ENCODE measurements at places on chromosomes 13 and 19.

GRCh38 chr13:67366533-67366932 lies 136.4 kb upstream of the PCDH9 start:
- no peak for DNase-seq

- no peak for DNase-seq
Measured at GRCh38 chr13:20969182-20969581, 66.6 kb upstream of the XPO4 start.

DNA sequence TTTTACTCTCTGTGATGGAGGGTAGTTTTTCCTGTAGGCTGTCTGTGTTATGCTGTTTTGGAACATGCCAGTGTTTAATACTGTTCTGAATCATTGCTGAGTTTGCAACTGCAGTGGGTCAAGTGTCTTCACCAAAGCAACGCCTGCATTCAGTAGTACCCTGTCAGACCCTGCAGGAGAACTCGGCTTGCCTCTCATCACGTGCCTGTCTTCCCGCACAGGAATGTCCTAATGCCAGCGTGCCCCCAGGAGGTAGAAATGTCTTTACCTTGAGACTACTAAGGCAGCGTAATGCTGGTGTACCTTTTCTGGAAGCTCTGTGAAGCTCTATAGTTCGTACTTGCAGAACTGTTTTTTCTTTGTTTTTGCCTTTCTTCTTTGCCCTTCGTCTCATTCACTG lies 42.3 kb downstream of the POLR1D start:
- DNase-seq, result no peak

GRCh38 chr19:44810234-44811121 lies 1.6 kb downstream of the BCAM start:
- DNase-seq, result no peak

- DNase-seq, result no peak
Measured at GRCh38 chr19:32361574-32362317, 16.3 kb downstream of the ZNF507 start.

- DNase-seq, result no peak
Measured at GRCh38 chr19:10876459-10877240, 5.3 kb downstream of the CARM1 start.

DNA sequence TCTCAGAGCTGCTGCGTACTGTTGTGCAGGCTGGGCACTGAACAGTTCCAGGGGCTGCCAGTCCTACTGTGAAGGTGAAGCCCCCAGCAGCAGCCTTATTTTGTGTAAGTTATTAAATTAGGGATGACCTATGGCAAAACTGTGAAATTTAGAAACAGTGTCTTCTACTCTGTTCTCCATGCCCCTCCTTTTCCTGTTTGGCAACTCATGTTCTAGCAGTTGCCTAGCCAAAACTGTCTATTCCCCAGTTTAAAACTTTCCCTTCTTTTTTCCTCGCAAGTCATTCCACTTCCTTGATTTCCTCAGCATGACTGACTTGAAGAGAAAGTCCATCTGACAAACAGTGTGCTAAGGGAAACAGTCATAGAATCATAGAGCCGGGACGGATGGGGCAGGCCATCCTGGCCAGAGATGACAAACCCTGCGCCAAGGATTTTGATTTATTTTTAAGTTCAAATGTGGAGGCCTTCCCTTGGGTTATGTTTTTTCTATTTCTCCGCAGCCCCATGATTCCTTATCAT lies 78.1 kb upstream of the OLFM4 start:
- DNase-seq, result no peak

DNA sequence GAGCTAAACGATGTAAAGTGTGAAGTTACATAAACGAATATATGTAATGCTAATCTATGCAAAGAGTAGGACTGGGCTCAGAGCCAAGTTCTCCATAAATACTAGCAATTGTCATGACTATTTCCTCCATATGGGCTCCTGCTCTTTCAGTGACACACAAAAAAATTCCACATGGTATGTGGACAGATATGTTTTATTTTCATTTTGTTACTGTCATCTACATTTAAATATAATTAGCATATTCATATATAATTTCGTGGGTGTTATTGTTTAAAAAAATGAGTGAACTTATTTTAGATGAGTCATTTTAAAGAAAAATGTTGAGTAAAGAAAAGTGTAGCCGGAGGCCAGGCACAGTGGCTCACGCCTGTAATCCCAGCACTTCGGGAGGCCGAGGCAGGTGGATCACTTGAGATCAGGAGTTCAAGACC lies 5.0 kb upstream of the IGSF23 start:
- DNase-seq, result no peak

DNA sequence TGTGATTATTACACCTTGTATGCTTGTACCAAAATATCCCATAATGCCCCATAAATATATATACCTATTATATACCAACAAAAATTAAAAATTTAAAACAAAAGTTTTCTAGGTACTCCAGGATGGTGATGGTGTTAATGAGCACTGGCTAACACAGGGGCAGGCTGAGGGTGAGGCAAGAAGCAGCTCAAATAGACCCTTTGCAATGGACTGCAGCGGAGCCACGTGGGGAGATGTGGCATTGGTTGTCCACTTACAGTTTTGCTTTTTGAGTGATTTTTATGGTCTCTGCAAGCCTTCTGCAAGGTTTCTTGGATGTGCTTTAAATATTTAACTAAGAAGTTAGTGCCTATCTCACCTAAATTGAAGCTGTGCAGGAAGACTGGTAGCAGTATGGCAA lies 132.9 kb downstream of the RAP2A start:
- DNase-seq, result no peak

- peak; percentile 46 for DNase-seq
Measured at GRCh38 chr19:34096020-34096915, 76.0 kb upstream of the LSM14A start.

GRCh38 chr13:102295316-102296048 lies 106.4 kb downstream of the FGF14 start:
- DNase-seq, result no peak

- DNase-seq, result no peak
Measured at GRCh38 chr19:5865772-5866171, 4.6 kb downstream of the FUT5 start.

- DNase-seq, result no peak
Measured at GRCh38 chr19:3671680-3672574, 28.3 kb downstream of the PIP5K1C start.

- peak; percentile 33 for DNase-seq
Measured at GRCh38 chr19:42252365-42253244, 2.3 kb downstream of the ERF start.

DNA sequence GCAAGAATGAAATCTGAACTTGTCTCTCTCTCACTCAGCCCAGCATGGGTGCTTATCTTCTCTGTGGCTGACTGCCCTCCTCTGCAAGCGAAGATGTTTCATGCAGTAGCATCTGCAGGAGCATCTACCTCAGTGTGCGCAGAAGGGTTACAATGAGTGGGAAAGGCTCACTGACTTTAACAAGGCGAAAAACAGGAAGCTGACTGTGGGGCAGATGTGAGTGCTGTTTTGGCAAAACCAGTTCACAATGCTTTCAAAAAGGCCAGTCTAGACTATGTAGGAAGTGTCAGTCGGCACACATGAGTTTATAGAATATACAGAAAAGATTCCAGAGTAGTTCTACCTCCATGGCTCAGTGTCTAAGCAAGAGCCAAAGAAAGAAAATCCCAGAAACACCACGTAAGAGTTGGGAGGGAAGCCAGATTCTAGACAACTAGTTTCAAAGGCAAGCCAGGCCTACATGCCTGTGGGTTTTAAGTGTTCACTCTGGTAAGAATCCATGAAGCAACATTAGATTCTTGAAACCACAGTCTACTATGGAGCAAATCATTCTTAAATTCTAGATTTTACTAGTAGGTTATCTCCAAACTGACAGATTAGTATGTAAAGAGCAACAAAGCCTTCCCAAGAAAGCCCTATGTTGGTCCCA lies 124.5 kb downstream of the ABCC4 start:
- peak; percentile 12 for DNase-seq

DNA sequence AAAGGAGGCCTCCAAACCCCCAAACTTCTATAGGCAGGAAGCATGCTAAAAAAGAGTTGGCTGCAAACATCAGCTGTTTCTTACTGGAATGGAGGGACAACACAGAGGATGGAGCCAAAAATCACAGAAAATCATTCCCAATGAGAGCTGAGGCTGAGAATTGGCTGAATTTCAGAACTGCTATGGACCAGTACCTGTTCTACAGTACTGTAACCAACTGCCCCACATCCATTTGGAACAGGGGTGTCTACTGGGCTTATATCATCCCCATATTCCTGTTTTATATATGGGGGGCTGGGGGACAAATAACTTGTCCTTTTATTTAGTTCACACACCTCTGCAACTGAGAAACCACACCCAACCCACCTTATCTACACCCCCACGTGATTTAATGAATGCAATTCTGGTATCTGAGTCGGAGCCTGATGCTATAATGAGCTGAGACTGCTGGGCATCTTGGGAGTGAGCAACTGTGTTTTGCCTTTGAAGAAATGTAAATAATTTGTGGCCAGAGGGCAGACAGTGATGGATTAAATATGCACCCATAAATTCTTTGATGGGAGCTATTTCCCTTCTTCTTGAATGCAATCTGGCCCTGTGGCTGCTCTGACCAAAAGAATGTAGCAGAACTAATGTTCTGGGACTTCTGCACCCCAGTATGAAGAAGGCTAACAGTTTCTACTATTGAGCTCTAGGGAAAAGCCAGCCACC lies 82.6 kb downstream of the TBC1D4 start:
- no peak for DNase-seq

GRCh38 chr13:111905609-111905945 lies 161.4 kb upstream of the SOX1 start:
- no peak for DNase-seq

GRCh38 chr13:84430446-84430845 lies 548.2 kb upstream of the SLITRK1 start:
- no peak for DNase-seq

DNA sequence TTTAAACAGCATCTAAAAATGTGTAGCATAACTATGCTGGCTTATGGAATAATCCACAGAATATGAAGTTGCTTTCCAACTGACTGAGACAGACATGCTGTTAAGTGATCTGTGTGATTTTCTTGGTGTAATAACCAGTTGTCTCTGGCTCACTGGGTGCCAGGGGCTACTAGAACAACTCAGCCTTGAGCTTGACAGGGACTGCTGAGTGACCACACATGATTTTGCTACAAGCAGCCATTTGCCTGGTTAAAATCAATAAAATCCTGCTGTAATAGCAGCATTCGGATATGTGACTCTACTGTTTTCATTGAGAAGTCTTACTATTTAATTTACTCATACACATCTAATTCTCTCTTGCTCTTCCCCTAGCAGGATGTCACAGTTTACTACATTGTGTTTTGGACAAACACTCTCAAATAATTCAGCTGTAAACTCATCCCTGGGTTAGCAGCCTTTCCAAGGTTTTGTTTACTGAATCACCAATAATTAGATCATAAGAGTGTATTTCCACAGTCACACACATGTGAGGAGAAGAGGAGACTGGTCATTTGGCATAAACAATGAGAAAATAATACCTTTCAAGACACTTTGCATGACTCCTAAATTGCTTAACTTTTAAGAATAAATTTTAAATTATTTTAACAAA lies 426.2 kb downstream of the PCDH9 start:
- no peak for DNase-seq

- DNase-seq, result no peak
Measured at GRCh38 chr19:23855676-23856075, 59.0 kb upstream of the ZNF726 start.

DNA sequence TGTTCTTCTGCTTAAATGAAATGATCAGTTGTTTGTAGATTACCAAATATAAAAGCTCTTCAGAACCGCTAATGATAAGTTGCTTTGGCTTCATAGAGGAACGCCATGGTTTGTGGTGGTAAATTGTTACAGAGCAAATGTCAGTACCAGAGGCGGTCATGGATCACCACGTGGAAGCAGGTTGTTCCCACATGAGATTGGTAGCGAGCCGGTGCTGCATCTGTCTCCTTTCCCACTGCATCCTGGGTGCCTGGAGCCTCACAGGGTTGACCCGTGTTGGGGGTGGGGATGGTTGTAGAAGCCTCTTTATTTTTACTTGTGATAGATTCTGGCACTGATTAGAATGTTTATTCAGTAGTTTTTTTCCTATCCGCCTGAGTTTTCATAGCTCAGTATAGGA lies 14.7 kb downstream of the GARRE1 start:
- DNase-seq, result peak; percentile 22

DNA sequence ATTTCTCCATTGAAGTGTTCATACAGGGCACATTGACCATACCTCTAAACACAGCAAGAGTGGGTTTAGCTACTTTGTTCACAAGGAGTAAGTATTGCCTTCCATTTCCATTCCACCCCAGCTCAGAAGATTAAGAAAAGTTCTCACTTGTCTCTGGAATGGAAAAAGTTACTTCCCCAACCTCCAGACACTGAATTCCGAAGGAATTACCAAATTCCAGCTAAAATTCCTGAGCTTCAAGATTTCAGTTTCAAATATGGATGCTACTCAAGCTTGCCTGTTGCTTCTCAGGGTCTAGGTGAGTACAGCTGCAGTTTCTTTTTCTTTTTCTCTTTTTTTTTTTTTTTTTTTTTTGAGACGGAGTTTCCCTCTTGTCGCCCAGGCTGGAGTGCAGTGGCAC lies 33.6 kb downstream of the TEX26 start:
- no peak for DNase-seq

- peak; percentile 26 for DNase-seq
Measured at GRCh38 chr19:4829001-4829712, 2.4 kb downstream of the TICAM1 start.

GRCh38 chr13:52010890-52011631 lies at the start of gene ATP7B:
TSS of gene ATP7B (minus strand) at chr13:52011450. CDS start at chr13:52011337, 113 bp downstream.
- DNase-seq, result peak; percentile 14

DNA sequence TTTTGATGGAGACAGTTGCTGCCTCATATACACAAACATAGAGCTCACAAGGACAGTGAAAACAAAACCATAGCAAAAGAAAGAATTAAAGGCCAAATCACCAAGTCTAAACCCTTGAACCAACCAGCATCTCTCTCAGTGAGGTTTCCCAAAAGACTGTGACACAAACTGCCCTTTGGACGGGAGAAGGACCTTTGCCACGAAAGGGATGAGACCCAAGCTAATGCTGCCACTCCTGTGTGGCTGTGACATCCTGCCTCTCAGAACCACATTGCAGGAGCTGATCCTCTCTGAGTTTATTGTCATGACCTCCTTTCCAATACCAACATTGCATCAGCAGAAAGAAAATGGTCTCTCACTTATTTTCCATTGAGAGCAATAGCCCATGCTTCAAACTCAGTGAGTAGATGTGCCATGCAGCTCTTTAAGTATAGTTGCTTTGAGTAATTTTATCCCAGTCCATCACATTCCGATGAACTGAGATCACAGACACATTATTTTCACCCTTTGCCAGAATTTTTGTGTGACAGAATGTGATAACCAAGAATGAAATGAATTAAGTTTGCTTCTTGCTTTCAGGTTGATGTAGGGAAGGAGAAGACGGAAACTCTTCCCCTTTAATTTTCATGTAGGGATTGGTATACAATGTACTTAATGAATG lies 133.5 kb upstream of the IRS2 start:
- no peak for DNase-seq

DNA sequence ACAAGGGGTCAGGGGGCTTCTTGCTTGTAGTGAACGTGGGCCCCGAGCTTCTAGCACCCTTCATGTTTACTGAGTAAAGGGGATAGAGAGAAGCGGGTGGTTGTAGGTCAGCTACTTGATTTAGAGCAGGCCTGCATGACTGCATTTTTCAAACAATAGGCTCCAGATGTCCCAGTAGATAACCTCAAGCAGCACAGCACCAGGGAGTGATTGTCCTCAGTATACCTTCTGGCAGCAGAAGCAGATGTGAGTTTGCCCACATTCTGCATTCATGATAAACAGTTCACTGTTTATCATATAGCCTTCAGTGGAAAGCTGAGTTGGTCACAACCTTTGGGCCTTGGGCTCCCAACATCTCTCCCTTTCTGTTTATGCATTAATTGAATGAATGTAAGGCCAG lies 4.8 kb downstream of the ZNF439 start:
- DNase-seq, result no peak

Measured in CD4-positive, alpha-beta T cell treated with Interleukin-21 for 1 hour (primary cell).